ENCODE measurements at places on chromosomes 12 and 14.

GRCh38 chr14:49769581-49770211 is 1.7 kb downstream of the KLHDC2 start:
- no peak for DNase-seq

GRCh38 chr14:71694591-71695530 is 237.4 kb upstream of the RGS6 start:
- no peak for DNase-seq

DNA sequence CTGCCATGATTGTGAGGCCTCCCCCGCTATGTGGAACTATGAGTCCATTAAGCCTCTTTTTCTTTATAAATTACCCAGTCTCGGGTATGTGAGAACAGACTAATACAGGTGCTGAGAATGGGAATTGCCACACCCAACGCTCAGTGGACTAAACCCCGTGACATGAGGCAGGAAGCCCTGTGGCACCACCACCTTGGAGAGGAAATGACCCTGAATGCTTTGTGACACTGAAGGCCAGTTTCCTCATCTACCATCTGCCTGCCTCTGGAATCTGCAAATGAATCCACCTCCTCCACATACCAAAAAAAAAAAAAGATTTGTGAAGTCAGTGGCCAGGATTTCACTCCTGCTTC is 41.6 kb downstream of the NT5DC3 start:
- DNase-seq: no peak

- no peak for DNase-seq
Measured at GRCh38 chr12:14395074-14395778, 29.7 kb downstream of the ATF7IP start.

Data from activated naive CD8-positive, alpha-beta T cell treated with anti-CD3 and anti-CD28 coated beads for 36 hours (primary cell).